ENCODE measurements at places on chromosomes 12 and 14.
A peak's percentile ranks its signal among the peaks of the same experiment; 100 is the strongest.

DNA sequence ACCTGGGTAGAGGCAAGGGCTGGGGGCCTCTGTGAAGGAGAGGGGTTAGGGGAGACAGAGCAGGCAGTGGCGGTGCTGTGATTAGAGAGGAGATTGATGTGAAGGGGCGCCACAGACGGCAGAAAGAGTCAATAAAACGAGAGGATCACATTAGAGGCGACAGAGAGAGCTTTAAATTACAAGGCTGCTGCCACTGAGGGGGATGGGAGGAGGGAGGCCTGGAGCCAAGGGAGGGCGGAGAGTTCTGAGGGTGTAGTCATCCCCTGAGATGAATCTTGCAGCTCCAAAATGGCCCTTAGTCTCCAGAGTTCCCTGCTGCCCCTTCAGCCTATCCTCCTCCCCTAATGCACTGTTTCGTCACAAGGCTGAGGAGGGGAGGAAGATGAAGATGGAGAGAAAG is 12.8 kb downstream of the ZFHX2 start:
- DNase-seq: peak; percentile 37

GRCh38 chr12:56155256-56155845 is 2.8 kb upstream of the MYL6 start:
- no peak for DNase-seq

DNA sequence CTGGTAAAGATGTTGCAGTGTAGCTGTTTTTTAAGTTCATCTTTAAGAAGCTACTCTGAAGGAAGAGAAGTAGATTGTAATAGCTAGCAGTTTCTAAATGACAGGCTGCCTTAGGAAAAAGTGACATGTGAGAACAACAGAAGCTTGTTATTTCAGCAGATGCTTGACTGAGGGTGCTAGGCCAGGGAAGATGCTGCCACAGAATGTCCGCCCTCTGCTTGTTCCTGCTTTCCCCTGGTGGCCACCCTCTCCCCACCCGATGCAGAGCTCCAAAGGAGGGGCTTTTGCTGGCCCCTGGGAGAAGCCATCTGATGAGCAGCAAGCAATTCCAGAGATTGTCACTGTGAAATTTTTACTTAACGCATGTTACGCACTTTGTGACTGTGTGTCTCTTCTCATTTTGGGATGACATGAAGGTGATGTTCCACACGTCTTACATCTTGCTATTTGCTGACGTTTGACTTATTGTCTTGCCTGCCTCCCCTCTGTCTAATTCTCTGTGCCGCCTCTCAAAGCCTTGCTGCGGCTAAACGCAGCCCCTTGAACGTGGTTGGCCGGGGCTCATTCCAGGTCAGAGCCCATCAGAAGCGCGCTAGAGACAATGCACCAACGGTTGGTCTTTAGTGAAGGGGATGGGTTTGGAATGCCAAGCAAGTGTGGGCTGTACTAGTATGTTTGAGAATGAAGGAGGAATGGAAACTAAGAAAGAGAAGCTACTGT is 44.8 kb downstream of the WDR20 start:
- DNase-seq: peak; percentile 96

GRCh38 chr14:30698463-30698862 is 76.3 kb downstream of the SCFD1 start:
- DNase-seq: no peak

DNA sequence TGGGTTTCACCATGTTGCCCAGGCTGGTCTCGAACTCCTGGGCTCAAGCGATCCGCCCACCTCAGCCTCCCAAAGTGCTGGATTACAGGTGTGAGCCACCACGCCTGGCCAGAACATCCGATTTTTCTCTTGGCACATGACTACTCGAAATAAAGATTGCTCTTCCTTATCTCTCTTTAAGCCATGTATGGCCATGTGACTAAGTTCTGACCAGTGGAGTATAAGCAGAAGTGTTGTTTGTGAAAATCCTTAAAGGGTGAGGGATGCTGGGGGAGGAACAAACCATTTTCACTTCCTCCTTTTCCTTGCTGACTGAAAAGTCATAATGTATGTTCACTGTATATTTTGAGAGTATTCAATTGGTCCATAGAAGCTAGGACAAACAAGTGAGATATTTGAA is 50.7 kb upstream of the ATF7IP start:
- DNase-seq: no peak

Measured in retina (tissue), 1 donor.